Naive thymus-derived CD8-positive, alpha-beta T cell (primary cell): ENCODE measurements at places on chromosomes 7 and 10. TPM values are rescaled to one million over a fixed set of nuclear protein-coding genes. Genes with fewer than 3 reads are reported as not detected.
A peak's percentile ranks its signal among the peaks of the same experiment; 100 is the strongest.

DNA sequence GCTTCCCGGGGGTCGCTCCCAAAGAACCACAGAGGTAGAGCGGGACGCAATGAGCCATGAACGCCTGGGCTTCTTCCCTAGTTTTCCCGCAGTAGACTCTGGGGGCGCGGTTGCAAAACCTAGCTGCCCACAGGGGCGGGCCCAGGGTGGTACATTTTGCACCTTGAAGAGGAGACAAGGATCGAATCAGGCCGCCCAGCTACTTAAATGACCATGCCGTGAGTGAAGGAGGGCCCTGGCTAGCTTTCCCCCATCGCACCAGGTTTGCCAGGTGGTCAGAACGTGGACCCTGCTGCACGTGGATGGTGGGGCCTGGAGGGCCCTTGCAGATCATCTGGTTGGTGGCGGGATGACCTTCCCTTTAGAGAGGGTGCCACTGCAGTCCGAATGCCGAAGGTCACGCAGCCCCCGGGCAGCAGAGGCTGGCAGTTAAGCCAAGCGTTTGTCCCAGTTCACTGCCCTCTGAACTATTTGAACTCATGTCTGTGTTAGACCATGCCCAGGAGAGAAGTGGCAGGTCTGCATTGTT lies 604 bp upstream of the SHTN1 start:
- no peak for DNase-seq

- DNase-seq = peak; percentile 94
Measured at GRCh38 chr10:18651324-18652007, at the start of gene NSUN6. Gene NSUN6 (minus strand): TSS chr10:18651587. CDS start chr10:18651203, 384 bp downstream.

VWA2 gene
- total RNA-seq = not detected

DNA sequence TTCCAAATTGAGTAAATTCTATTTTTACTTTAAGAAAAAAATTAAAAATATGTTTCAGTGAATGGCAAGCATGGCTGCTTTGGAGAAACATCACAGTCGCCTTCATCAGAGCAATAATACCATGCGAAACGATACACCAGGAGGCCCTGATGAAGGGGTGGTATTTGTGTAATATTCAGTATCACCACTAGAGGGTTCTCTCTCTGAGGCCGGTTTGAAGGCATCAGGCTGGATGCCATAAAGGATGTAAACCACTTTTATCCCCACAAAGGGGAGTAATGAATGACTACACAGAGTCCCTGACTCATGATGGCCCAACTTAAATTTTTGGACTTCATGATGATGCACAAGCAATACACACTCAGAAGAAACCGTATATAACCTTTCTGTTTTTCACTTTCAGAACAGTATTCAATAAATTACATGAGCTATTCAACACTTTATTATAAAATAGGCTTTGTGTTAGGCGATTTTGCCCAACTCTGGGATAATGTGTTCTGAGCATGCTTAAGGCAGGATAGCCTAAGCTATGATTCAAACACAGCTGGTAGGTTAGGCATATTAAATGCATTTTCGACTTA lies 95.5 kb downstream of the PPP1R17 start:
- no peak for DNase-seq

DNA sequence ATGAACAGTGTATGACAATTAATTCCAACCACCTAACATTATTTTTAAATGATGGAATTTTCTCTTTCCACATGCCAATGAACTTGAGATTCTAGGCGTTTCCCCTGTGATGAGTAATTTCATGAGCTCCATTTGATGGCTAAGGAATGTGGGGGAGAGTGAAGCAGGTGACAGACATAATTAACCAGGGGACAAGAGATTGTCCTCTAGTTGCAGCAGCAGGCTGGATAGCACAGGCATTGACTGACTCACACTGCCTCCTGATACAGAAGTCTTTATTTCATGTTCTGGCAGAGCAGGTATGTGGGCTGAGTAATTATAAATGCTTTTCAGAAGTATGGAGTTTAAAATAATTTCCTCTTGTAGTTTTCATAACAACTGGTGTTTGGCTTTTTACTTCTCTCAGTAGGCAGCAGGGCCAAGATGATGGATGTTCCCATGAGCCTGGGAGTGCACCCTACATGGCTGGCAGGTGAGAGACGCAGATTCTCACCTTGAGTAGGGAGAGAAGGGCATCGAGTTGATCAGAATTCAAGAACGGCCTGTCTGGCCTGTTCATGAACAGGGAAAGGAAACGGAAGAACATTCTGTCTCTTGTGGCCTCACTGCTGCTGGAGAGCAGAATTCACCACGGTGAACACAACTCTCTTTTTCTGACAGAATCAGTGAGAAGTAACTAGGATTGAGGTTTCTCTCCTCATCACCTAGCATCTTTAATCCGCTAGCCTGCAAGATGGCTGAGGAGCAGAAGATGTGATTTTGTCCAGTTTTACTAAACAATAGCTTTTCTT lies 118.8 kb downstream of the AOAH start:
- no peak for DNase-seq

DNA sequence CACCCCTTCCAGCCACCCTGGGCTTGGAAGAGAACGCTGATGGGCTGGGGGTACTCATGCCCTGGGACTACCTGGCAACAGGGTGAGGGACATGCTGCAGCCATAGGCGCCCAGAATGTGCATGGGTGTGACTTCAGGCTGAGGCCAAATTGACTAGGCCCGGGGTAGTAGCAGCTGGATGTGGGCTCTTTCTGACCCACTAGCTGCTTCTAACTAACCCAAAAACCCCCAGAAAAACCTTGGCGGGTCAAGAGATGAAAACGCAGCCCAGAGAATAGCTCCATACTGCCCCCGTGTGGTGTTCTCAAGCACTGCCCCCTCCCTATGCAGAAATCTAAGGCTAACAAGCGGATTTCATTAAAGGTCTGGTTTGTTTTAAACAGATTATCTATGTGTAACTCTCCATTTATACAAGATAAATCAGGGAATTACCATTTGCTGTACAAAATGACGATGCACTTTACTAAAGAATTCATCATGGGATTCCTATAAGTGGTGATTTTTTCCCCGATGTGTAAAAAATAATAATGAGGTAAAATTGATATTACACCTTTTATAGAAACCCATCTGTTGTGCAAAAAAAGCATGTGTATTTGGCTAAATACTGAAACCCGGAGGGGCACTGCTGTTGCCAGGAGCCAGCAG lies 4.2 kb downstream of the SMARCD3 start:
- peak; percentile 65 for DNase-seq

AGR2 gene
- total RNA-seq = not detected

NXPH1 gene
- total RNA-seq = not detected

CHST3 gene
- total RNA-seq = not detected

DNA sequence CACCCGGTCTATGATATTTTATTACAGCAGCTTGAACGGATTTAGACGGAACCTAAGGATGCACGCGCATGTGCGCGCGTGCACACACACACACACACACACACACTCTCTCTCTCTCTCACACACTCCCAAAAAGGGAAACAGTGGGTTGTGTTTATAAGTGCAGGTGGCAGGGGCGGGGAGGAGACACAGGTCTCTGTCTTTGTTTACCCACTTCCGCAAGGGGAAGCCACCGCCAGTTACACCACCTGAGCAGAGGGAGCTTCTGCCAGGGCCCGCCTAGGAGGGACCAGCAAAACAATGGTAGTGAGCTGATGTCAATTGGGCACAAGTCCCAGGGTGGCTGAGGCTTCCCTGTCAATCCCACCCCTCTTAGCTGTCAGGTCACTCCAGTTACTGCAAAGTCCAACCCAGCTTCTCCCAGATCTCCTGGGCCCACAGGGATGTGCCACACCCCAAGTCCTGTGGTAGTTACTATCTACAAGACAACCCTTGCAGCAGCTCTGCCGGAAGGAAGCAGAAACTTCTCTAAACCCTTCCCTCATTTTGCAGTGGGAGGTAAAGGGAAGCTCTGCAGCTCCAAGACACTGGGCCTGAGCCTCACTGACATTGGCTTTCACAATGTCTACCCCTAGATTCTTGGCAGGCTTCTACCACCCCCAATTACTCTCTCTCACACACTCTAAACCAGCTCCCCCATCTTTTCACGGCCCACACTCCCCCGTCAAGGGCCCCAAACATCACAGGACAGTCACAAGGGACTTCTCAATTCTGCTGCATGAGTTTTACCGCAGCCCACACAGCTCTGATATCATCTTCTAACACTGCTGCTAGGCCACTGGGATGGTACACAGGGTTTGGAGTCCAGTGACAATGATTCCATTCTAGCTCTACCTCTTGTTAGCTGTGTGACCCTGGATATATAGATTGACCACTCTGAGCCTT lies 17.6 kb downstream of the ANXA11 start:
- DNase-seq = peak; percentile 97

GRCh38 chr7:127905021-127905420 lies 126.2 kb downstream of the LRRC4 start:
- no peak for DNase-seq

DNA sequence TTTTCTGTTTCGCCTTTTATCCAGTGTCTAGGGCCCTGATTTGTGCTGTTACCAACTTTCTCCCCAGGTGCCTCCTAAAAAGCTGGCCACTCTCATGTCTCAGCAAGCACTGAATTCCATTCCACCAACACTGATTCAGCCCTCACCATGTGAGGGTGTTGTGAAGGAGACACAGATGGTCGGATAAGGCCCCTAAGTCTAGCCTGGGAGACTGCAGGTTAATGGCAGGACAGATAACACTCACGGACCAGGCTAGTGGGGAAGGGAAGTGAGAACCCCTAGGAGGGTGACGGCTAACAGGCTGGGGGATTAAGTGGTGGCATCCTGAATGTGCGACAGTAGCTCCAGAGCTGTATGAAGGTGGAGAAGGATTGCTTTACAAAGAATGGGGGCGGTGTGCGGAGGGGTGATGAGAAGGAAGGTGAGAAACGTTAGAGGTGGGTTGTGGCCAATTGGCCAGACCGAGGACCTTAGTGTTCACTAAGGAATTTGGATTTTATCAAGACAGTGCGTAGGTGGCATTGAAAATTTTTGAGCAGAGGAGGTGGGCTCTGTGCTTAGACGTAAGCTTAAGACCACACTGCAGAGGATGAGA lies 3.8 kb upstream of the DUSP5 start:
- DNase-seq = no peak

DNA sequence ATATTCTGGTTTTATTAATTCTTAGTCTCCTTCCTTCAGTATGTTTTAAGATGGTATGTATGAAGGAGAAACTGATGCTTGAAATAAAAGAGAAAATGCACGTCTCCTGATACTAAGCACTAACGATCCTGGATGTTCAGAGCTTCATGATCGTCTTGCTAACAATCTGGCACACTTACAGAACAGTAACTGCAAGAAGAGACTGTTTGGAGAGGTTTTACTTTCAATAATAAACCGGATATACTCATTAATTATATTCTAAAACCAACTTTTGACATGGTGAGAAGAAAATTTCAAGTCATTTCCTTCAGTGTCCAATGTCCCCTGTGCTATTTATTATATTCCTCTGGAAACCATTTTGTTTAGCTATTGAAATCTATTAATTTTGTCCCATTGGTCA lies 251.0 kb downstream of the NXPH1 start:
- DNase-seq = no peak

GRCh38 chr7:126780993-126781392 lies 471.7 kb downstream of the GRM8 start:
- no peak for DNase-seq

DNA sequence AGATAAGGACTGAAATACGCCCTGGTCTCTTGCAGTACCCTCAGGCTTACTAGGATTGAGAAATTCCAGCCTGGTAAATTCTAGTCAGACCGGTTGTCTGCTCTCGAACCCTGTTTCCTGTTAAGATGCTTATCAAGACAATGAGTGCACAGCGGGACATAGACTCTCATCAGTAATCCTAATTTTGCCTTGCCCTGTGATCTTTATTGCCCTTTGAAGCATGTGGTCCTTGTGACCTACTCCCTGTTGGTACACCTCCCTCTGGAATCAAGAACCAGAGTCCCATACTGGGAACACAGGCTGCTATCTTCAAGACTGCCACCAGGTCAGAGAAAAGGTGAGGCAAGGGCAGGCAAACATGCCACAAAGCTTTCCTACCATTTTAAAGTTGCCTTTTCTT lies 7.2 kb downstream of the C10orf53 start:
- no peak for DNase-seq

GRCh38 chr10:88433565-88434186 lies 149.4 kb downstream of the RNLS start:
- no peak for DNase-seq

- DNase-seq = no peak
Measured at GRCh38 chr7:126778101-126778500, 474.6 kb downstream of the GRM8 start.

- no peak for DNase-seq
Measured at GRCh38 chr10:99435986-99436638, 5.7 kb upstream of the GOT1 start.

- no peak for DNase-seq
Measured at GRCh38 chr10:113129117-113129516, 179.1 kb downstream of the TCF7L2 start.

HOXA1 gene
- 0.68 TPM for total RNA-seq

SFTPD gene
- not detected for total RNA-seq

TEX36 gene
- total RNA-seq = not detected

- DNase-seq = no peak
Measured at GRCh38 chr10:24438800-24439199, 229.9 kb downstream of the KIAA1217 start.

PDGFA gene
- 0.30 TPM for total RNA-seq

C10orf95 gene
- 0.52 TPM for total RNA-seq

NUPR2 gene
- total RNA-seq = not detected

DNA sequence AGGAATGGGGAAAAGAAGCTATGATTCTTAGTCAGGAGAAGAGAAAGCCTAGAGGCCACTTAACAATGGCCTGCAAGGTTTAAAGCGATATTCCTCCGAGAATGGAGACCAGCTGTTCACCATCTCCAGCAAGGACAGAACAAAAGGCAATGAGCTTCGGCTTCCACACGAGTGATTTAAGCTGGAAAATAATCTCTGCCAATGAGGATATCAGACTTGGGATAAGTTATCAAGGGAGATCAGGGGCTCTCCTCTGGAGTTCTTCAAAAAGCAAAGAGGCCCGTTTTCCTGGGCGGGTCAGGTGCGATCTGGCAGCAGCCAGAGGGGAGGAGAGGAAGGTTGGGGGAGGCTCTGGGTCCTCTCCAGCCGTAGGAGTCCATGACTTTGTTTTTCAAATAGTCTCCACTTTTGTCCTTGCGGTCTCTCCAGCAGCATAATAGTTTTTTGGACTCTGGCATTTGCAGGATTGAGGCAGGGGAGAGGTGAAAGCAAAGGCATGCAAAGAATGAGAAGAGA lies 211.3 kb downstream of the SKIDA1 start:
- no peak for DNase-seq

FANK1 gene
- total RNA-seq = 0.52 TPM

GRCh38 chr7:693280-693679 lies 33.2 kb upstream of the DNAAF5 start:
- DNase-seq = no peak

- no peak for DNase-seq
Measured at GRCh38 chr7:36942955-36943354, 218.7 kb upstream of the AOAH start.

LIPN gene
- total RNA-seq = not detected

- DNase-seq = no peak
Measured at GRCh38 chr7:1597066-1597760, 27.4 kb upstream of the PSMG3 start.

- no peak for DNase-seq
Measured at GRCh38 chr10:48288661-48289060, 14.2 kb upstream of the FRMPD2 start.

KNDC1 gene
- total RNA-seq = not detected

OPN4 gene
- not detected for total RNA-seq

- no peak for DNase-seq
Measured at GRCh38 chr7:19121977-19122588, 4.6 kb upstream of the TWIST1 start.

PDK4 gene
- 2.2 TPM for total RNA-seq

HOGA1 gene
- total RNA-seq = not detected
